ENCODE measurements at places on chromosomes 16 and 17. TPM values are rescaled to one million over a fixed set of nuclear protein-coding genes. Genes with fewer than 3 reads are reported as not detected.
A peak's percentile ranks its signal among the peaks of the same experiment; 100 is the strongest.

SCARF1 gene
- 13.0 TPM for total RNA-seq

C16orf46 gene
- total RNA-seq = 0.57 TPM

CDRT4 gene
- total RNA-seq = 4.5 TPM

NPIPA8 gene
- total RNA-seq = 18.8 TPM

MRPL28 gene
- total RNA-seq = 35.7 TPM

CNTNAP4 gene
- total RNA-seq = 0.24 TPM

DNA sequence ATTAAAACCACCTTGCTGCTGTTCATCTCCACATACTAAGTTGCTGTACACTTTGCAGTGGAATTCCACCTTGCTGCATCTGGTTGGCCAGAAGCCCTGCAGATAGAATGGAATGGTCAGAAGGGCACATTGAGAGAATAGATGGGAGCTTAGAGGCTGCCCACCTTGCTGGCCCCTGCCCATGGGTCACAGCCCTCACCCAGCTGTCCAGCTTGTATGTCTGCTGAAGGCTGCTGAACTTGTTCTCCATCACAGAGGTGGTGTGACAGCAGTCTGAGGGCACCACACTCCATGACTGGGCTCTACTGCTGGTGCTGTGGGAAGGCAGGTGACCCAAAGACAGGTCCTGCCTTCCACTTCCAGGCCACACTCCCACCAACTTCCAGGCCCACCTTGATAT lies 1755.4 kb downstream of the TP53TG3F start:
- DNase-seq = no peak

DNA sequence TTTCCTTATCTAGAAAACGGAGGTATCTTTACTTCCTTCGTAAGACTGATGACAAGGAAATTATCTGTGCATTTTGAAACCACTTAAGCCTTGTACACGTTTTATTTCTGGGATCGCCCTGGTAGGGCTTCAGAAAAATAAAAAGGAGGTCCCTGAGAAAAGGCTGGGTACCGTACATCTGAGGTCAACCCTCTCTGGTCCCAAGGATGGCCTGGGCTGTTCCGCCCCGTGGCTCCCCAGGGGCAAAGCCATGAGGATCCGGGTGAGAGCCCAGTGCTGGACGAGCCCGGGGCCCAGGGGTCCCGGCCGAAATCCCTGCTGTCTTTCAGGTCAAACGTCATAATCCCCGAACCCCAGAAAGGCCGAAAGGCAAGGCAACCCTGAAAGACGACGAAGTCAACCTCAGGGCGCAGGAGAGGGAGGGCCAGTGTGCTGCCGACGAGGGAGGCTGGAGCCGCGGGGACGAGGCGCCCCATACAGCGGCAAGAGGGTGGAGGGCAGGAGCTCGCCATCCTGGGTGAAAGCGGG lies 656 bp upstream of the FUS start:
- DNase-seq = no peak

DNA sequence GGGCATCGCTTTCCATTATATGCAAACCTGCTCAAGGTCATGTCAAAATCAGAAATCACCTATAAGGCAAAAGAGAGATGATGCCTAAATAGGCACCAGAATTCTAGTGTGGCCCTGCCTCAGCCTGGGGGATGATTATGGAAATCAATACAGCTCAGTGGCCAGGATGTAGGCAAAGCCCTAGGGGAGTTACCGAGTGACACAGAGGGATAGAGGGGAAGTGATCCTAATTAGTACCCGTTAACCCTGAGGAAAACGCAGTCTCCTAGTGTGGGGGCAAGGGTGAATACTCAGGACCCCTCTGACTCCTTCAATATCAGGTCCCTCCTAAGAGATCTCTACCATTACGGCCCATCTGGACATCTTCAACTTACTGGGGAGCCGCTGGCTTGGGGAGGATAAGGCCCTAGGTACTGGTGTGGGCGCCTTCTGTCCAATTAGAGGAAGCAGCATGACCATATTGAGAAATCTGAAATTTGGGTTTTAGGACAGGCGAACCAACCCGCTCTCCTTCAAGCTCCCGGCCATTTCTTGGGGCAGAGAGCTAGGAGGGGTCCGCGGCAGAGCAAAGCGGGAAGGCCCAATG lies 725 bp downstream of the NT5C3B start:
- DNase-seq = peak; percentile 20

DNA sequence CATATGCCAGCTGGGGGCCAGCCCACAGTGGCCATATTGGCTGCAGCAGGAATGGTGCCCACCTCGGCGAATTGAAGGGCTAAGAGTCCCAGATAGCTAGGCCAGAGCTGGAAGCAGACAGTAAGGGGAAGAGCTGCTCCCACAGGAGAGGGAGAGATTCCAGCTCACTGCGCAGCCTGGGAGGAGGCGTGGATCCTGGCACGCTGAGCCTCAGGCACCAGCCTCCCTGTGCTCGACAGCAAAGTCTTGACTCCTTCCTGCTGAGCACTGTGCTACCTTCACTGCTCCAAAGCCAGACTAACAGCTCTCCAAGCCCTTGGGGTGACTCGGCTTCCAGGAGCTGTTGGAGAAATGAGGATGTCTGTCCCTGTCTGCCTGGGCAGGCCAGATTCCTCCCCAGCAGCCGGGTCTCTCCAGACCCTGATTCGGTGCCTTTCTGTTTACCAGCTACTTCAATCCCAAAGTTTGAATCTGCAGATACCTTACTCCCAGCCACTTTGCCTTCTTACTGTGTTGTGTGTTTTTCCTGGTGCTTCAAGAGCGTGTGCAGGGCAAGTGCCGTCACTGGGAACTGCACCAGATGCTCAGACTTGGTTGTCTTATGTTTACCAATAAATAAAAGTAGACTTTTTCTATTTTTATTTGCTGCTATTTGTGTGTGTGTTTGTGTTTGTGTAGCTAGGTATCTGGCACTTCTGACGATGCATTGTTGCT lies 9.1 kb downstream of the CBX2 start:
- no peak for DNase-seq

- no peak for DNase-seq
Measured at GRCh38 chr17:22717211-22717610, 1024.9 kb downstream of the KCNJ18 start.

DNA sequence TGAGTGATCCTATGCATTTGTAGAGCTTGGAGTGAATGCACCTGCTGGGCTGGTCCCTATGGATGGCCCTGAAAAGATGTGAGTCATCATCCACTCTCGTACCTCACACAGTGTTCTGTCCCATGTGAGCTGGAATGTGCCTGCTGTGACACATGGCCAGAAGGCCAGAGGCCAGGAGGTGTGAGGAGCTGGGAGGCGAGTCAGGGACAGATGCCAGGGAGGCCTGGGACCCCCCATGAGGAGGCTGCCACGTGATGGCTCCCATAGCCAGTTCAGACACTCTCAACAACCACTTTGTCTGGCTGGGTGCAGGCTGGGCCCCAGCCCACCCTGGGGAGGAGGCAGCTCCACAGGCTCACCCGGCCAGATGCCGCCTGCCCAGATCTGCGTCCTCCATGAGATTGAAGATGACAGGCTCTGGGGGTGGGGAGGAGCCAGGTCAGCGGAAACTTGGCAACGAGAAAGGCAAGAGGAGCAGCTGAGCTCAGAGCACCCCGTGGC lies 168.8 kb downstream of the C16orf78 start:
- no peak for DNase-seq

DNA sequence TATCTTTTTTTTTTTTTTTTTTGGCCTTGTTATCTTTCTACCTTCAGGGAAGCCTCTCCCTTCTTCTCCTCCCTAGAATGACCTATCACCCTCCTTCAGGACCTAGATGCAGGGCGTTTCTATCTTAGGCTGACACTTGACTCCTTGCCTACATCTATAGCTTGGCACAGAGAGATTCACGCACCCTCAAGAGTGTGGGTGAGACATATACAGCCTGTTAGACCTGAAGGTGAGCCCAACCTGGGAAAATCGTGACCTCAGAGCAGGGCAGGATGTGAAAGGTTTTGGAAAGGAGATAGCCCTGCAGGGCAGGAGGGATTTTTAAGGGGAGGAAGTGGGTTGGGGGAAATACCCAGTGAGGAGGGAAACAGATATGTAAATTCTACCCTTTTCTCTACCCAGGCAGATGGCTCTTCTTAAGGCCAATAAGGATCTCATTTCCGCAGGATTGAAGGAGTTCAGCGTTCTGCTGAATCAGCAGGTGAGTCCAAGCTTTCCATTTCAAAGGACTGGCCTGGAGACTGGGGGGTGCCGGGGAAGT lies at the start of gene AHSP:
Gene AHSP, plus strand, starts transcription at position 167 of the 541 bp plus-strand sequence. Its CDS starts 240 bp downstream, at position 407.
- no peak for DNase-seq

GRCh38 chr16:89289428-89290395 lies 72.2 kb downstream of the ZNF778 start:
- DNase-seq = peak; percentile 90

DNA sequence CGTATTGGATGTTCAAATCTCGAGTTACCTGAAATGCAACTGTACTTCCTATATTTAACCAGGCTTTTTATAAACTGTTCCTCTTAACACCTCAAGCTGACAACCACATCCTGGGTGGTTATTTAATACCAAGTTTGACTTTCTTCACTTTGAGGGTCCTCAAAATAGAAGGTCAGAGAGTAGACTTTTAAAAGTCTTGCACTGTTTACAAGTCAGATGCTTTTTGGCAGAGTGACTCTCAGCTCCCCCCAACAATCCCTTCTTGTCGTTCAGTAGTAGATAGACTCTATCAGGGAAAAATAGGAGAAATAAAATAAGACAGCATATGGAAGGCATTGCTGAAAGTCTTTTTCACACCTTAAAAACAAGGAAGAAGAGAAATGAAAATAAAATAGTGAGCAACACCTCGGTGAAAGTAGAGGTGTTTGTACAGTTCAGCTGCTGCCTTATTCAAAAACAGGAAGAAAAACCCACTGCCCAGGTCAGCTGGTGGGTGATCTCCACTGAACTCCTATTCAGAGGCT lies 650.4 kb downstream of the WWOX start:
- no peak for DNase-seq

- DNase-seq = no peak
Measured at GRCh38 chr17:39828443-39828842, 35.7 kb downstream of the IKZF3 start.

GRCh38 chr16:78177218-78177617 lies 77.8 kb downstream of the WWOX start:
- DNase-seq = no peak

All from posterior vena cava (tissue), 2 donors.